ENCODE measurements at places on chromosomes 7 and 10.
A peak's percentile ranks its signal among the peaks of the same experiment; 100 is the strongest.

DNA sequence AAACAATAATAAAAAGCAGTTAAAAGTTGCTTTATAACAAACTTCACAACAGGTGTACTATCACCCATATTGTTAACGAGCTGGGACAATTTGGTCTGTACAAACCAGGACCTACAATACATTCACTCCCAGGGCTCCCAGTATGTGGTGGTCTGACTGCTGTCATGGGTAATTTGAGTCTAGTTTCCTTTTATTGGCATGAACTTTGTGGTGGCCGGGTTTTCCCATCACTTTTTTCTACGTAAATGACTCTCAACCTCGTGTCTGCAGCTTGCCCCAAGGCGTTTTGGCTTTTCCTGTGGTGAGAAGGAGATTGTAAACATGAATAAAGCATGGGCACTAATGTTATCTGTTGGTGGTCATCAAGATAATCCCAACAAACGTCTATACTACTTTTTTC is 118.7 kb upstream of the CDK6 start:
- no peak for DNase-seq

DNA sequence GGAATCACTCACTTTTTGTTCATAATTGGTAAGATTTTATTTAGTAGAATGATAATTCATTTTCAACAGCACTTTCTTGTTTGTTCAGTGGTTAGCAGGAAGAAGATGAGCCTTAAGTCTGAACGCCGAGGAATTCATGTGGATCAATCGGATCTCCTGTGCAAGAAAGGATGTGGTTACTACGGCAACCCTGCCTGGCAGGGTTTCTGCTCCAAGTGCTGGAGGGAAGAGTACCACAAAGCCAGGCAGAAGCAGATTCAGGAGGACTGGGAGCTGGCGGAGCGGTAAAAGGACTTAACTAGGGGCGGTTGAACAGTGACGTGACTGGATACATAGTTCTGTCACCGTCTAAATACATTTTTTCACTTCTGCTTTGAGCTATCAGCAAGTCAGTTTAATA is 31.3 kb downstream of the RABGEF1 start:
- DNase-seq, result no peak

GRCh38 chr7:80135309-80136104 is 876 bp downstream of the GNAI1 start:
- DNase-seq, result peak; percentile 40

GRCh38 chr10:49157229-49157628 is 23.4 kb upstream of the FAM170B start:
- no peak for DNase-seq

DNA sequence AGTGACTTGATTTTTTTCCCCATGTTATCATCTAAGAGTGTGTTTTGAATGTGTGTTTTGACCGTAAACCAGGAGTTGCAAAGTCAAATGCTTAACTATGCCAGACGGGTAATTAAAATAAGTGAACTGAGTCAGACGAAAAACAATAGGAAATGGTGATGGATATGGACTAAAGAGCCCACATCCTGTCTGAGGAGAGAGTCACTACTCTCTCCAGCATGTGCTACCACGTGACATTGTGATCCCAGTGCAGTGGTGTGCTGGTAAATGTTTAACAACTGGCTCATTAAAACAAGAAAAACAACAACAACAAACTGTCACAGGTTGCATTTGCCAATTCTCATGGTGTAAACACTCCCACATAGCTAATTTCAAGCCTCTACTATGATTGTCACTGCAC is 164.3 kb downstream of the SUGCT start:
- peak; percentile 98 for DNase-seq

DNA sequence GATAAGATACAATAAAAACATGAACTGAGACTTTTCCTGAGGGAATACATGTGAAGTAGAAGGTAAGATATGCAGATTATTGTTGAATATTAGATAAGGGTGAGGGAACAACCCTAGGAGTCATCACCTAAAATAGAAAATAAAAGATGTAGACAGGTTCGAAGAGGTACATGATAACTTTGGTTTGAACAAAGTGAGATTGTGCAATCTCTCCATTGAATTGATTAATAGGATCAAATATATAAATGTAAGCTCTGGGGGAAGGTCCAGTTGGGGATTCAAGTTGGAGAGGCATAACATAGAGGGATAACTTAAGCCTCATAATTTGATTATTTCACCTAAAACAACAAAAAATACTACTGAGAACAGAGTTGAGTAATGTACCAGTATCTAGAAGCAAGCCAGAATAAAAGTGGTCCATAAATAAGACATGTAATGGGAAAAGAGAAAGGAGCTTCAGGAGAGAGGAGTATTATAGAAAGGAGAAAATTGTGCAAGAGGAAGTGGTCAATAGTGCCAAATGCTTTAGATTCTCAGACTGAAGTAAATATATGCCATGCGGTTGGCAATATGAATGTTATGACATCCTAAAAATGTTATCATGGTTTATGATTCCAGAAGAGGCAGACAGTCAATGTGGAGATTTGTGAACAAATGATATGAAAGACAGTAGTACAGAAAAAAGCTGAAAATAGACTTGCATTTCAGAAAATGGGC is 282.3 kb upstream of the CHRM2 start:
- DNase-seq, result no peak
